ENCODE measurements at places on chromosomes 4 and X.

GRCh38 chr4:168881781-168882420 lies 128.2 kb downstream of the CBR4 start:
- DNase-seq = no peak

DNA sequence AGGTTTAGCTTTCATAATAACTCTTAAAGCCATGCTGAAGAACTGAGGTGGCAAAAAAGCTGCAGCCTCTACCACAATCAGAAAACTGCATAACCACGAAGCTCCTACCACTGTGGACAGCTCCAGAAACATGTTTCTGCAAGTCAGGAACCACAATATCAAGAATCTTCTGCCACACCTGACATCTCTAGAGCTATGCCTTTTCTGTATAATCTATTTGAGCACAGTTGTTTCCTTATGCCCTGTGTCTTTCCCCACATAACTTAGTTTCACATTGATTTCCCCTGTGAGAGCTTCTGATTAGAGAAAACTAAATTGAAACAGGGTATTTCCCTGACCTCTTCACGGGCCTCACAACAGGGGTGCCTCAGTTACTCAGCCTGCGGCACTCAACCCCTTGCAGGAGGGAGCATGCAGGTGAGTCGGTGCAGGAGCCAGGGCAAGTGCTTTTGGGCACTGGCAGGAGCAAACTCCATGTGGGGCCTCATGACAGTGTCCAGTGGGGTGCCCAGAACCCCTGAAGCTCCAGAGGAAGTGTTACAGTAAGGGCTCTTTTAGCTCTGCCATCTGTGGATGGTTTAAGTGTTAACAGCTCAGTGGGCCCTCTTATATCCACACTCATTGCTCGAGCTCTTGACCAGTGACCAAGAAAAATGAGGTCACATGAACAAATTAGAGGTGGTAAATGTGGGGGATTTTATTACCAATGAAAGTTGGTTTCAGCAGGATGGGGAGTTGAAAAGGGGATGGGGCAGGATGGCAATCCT lies 132.8 kb upstream of the BMP3 start:
- DNase-seq = no peak

GRCh38 chrX:68710870-68711576 lies 63.6 kb downstream of the STARD8 start:
- DNase-seq = no peak

- no peak for DNase-seq
These were observed 1081.8 kb upstream of the GRID2 start for GRCh38 chr4:91222014-91222413.

- no peak for DNase-seq
These were observed 69.6 kb upstream of the NFKB1 start for GRCh38 chr4:102431608-102431961.

DNA sequence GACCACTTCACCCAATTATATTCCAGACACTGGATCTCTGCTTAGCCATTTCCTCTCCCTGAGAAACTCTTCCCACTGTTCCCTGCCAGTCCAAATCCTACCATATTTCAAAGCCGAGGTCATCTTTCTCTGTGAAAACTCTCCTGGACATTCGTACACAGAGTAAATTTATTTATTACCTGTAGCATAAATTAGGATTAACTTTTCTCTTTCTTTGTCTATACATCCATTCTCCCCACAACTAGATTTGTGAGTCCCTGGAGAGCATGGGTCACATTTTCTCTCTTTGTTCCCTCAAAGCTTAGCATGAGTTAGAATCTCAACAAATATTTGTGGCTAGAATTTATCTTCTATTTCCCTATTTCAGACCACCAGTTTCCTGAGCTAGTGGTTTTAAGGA lies 27.8 kb upstream of the SMIM10 start:
- no peak for DNase-seq

GRCh38 chr4:7402526-7402925 lies 32.2 kb downstream of the PSAPL1 start:
- no peak for DNase-seq

DNA sequence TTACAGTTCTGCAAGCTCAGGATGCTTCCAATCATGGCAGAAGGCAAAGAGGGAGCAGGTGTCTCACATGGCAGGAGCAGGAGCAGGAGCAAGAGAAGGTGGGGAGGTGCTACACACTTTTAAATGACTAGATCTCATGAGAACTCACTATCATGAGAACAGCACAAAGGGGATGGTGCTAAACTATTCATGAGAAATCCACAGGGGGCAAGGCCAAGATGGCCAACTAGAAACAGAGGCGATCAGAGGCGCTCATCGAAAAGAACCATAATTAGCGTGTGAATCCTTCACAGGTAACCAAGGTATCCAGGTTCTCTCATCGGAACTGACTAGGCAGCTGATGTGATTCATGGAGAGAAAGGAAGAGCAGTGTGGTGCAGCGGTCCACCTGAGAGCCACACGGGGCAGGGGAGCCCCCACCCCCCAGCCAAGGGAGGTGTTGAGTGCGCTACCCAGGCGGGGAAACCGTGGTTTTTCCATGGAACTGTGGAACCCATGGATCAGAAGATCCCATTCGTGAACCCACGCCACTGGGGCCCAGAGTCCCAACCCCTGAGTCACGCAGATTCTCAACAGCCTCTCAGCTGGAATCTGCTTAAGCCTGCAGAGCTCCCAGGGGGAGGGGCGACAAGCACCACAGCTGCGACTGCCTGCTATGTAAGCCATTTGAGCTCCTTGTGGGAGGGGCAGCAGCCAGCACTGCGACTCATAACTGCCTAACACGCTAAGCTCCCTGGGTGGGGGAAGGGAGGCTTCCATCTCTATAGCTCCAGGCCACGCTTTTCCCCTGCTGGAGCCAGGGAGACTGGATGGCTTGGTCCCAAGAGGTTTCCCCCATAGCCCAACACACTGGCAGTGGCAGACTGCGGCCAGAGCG lies 46.7 kb downstream of the FGF16 start:
- no peak for DNase-seq

- DNase-seq = no peak
These were observed 13.2 kb downstream of the RUFY3 start for GRCh38 chr4:70734971-70735370.

DNA sequence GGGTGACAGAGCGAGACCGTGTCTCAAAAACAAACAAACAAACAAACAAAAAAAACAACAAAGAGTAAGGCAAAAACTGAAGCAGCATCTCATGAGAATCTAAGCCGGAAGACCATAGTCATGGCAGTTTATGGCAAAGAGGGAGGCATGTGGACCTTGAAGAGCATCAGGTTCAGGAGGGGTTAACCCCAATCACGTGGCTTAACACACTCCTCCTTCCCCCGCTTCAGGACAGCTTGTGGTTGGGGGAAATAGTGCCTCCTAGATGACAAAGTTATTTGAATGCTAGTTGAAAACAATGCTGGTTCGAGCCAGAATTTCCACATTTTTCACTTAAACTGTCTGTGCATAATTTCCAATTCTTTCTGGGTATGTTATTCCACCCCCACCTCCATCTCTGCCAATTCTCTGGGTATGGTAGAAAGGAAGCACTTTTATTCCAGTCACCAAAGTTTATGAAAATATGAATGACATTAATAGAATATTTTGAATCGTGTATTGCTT lies 11.7 kb upstream of the MAP7D3 start:
- no peak for DNase-seq

DNA sequence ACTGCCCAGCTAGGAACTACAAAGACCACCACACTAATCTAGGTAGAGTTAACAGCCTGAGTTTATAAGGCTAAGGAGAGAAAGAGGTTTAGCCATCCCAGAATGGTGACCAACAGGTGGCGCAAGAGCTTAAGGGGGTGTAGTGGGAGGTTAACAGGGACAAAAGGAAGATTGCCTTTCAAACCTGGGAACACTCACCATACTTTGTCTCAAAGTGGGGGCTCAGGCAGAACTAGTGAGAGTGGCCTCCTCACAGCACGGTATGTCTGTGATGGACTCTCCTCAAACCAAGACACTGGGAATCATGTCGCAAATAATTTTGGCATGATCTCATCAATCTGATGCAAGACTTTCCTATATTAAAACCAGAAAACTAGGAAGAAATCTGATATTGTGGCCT lies 23.4 kb downstream of the CCNI start:
- peak; percentile 60 for DNase-seq

GRCh38 chr4:154643493-154643892 lies 31.0 kb upstream of the FGG start:
- no peak for DNase-seq

- no peak for DNase-seq
These were observed 61.8 kb downstream of the DMD start for GRCh38 chrX:33149580-33149979.

- peak; percentile 37 for DNase-seq
These were observed 30.0 kb upstream of the HUWE1 start for GRCh38 chrX:53716328-53717088.

DNA sequence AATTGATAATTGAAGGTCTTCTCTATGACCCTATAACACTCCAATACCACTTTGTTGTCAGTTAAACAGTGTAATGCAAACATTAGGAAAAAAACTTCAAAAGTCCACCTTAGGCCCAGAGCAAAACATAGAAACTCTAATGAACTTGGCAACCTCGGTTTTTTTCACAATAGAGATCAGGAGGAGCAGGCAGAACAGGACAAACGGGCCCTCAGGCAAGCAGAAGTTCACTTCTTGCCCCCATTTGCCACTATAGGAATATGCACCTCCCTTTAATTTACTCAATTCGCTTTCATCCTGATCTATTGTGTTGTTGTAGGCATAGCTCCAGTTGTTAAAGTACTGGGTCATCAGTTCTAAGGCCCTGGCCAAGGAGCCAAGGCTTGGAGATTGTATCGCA lies 18.2 kb downstream of the ACOX3 start:
- no peak for DNase-seq

DNA sequence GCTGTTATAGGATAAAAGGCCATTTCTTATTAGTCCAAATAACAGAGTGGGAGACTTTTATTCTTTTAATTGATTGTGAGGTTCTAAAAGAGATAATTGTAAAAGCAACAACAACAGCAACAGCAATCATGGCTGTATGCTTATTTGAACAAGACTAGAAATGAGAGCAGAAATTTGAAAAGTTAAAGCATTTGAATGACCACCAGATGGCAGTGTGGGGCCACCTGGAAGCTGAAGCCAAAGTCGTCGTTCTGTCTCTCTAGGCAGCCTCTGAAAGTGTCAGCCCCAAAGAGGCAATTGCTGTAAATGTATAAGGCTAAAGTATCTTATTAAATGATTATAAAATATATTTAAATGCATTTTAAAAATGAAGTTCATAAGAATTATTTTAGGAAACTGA lies 42.2 kb downstream of the SH2D1A start:
- peak; percentile 32 for DNase-seq

GRCh38 chr4:189285377-189285776 lies 655.3 kb upstream of the FRG1 start:
- no peak for DNase-seq

DNA sequence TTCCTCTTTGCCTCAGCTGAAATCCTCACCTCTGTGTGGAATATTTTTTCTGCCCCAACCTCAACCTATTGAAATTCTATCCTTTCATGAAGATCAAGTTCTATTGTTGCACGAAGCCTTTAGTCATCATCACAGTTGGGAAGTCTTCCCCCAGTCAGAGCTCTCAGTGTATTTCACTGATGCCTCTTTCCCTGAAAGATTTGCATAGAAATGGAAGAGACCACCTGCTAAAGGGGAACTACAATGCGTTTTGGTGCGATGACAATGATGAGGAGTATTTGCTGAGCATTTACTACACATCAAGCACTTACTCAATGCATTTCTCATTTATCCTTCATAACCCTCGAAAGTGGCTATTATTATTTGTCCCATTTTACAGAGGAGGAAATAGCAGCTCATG lies 151.2 kb upstream of the KLF3 start:
- DNase-seq = no peak

GRCh38 chr4:103496800-103497199 lies 223.0 kb downstream of the TACR3 start:
- no peak for DNase-seq

DNA sequence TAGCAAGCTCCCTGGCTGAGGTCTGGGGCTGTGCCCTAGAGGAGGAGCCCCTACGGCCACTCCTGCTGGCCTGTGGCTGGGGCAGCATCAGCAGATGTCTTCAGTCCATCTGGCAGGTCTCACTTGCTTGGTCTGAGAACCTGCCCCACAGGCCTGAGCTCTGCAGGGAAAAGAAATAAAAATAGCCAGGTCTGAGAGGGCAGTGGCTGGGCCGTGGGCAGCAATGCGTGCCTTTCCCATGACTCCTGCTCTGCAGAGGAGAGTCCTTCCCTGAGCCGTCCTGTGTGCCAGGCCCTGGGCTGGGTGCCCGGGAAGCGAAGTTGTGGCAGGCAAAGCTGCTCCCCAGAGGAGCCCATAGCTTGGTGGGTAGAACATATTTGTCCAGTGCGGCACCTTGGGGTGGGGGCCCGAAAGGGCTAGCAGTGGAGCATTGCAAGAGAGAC lies 11.3 kb upstream of the KIAA0232 start:
- no peak for DNase-seq

- no peak for DNase-seq
These were observed 128.5 kb upstream of the ARX start for GRCh38 chrX:25144043-25144940.

DNA sequence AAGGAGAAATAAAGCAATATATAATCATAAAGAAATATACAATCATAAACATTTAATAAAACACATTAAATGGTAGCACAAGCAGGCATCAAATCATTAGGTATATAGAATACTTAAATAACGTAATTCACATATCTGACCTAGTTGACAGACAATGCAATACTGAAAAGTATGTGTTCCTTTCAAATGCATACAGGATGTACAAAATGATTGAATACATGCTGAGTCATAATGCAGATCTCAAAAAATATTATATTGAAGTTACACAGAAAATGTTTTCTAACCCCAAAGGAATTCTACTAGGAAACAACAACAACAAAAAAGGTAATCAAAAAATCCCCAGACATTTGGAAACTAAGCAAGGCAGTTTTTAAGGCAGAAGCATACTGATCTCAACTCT lies 1072.0 kb upstream of the INTU start:
- DNase-seq = no peak

DNA sequence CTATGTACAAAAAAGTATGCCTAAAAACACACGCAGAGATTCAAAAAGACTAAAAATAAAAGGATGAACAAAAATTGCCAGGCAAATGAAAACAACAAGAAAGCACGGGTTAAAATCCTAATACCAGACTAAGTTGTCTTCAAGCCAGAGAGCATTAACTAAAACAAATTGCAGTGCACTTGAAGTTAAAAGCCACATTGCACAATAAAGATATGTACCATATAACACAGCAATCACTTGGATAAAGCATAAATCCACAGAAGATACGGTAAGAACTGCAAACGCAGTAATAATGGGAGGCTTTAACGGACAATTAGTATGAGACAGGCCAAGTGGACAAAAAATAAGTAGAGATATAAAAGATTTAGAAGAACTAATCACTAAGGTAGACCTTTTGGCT lies 14.9 kb downstream of the CCDC158 start:
- no peak for DNase-seq

DNA sequence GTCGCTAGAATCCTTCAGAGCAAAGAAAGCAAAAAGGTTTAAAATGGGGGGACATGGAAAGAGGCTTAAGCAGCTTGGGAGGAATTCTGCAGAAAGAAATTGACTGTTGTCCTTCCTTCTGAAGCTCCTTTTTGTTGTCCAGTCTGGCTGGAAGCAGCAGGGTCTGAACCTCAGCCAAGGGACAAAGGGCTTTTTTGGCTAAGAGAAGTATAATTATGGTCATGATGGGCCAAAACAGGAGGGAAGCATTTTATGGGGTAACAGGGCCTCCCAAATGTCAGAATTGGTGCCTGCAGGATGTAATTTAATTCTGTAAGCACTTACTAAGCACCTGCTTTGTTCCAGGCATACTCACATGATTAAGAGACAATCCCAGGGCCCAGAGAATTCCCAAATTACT lies 74.2 kb upstream of the CPEB2 start:
- no peak for DNase-seq

GRCh38 chrX:14864631-14865030 lies 8.2 kb downstream of the FANCB start:
- no peak for DNase-seq
